Left ventricle myocardium superior (tissue), 1 donor: ENCODE measurements at places on chromosomes 2 and 18. TPM values are rescaled to one million over a fixed set of nuclear protein-coding genes. Genes with fewer than 3 reads are reported as not detected.

The LOXL3 gene
- 2.6 TPM for total RNA-seq

The TMEM169 gene
- total RNA-seq, result 0.15 TPM

DNA sequence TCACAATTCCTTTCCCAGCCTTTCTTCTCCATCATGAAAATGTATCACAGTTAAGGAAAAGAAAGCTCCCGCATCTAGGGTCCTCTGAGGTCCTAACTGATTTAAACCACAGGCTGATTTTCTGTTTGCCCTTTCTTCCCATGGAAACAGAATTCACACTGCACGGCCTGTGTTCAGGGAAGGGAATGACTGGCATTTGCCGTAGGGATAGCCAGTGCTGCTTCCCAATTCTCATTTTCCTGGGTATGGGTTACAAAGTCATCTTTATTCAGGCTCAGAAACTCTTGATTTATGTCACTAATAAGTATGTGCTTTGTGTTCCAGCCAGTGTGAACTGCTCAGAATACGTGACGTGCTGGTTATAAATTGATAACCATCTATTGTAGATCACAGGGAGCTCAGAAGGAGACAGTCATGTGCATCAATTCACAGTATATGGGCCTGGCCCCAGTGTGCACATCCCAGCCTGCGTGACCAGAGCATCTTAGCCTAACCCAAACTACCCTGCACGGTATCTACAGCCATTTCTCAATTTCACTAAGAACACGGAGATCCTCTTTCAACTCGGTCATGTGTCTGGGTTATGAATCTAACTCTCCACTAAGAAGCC is 163.3 kb downstream of the LRRC30 start:
- no peak for DNase-seq

DNA sequence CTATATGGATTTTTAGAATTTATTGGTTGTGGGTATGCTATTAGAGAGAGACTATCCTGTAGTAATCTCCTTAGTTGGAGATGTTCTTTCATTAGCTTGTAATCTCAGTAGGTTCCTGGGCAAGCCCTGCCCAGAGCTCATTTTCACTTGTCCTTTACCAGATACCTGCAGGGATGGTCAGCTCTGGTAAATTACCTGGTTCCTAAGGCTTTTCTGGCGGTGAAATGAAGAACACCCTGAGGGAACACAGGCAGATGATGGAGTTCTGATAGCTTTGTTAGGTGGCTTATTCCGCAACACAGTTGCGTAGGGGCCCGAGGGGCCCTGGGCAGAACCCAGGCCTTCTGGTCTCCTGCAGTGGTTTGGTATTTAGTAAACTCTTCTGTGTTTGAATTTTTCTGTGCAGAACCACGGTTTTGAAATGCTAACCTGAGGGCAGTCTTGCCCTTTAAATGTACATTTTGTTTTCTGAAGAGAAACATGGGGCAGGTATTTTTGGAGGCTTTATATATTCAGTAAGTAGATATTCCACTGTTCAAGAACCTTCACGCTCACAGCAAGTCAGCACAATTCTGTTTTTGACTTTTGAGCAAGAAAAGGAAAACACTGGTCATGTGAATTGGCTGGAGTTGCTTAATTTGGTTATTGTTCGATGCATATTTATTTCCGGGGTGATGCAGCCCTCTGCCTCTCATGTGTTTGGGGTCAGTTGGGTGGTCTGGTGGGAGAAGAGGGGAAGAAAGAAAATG is 22.4 kb downstream of the ZNF532 start:
- DNase-seq, result no peak

The GLI2 gene
- 2.1 TPM for total RNA-seq

DNA sequence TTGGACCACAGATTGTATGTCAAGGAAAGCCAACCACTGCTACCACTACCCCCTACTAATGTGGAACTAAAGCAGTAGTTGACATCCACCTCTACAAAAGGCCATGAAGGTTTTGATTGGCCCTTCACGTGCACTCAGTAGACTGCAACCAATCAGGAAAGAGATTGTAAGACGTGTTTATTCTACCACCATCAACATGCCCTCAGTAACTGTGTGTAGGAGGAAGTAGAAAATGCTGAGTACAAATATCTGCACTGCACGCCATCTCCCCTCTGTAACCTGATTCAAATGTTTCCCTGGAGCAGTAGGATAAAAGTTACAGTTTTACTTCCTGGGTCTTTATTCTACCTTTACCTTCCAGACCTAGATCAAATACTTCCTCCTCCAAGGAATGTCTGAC is 2.9 kb upstream of the CASP10 start:
- DNase-seq, result no peak

The TMEM37 gene
- total RNA-seq, result 2.9 TPM
